ENCODE measurements at places on chromosomes 12 and 14.
A peak's percentile ranks its signal among the peaks of the same experiment; 100 is the strongest.

DNA sequence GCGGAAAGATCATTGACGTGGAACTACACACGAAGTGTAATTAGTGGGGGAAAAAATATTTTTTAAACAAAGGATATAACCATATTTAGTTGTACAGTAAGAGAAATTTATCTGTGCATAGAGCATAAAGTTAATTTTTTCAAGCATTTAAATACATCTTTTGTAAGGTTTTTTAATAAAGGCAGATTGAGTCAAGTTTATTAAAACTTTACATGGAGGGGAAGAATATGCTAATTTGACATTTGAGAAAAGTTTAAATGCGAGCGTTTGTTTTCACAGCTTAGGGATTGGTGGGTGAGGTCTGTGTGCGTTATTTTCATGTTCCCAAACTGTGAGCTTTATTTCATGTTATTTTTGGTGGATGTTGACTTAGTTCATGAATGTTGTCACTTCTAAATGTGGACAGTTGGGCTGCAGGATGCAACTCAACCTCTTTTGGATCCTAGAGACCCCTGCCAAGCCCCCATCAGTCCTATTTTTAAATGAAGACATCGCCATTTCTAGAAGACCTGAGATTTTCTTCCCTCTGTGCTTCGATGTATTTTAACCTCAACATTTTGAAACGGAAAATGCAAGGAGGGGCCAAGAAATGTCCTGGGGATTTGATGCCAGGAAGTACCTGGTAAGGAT lies 32.3 kb downstream of the BRI3BP start:
- DNase-seq: no peak

DNA sequence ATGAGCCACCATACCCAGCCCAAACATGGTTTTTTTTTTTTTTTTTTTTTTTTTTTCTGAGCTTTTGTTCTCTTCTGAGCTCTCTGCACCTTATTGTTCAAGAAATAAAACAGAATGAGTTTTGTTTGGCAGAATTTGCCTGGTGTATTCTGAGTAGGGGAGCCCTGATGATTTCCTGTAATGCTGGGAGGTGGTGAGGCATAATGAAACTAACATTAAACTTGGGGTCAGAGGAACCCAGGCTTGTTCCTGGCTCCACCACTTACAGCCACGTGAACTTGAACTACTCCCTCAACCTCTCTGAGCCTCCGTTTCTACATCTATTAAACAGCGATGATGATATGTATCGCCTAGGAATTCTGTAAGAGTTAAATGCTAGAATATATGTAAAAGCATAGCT lies 276.3 kb upstream of the CRY1 start:
- no peak for DNase-seq

- DNase-seq: no peak
These were observed at the start of gene KRT78 for GRCh38 chr12:52848661-52849255. Gene KRT78, minus strand, starts transcription at chr12:52848994. Its CDS starts 64 bp downstream, at chr12:52848930.

DNA sequence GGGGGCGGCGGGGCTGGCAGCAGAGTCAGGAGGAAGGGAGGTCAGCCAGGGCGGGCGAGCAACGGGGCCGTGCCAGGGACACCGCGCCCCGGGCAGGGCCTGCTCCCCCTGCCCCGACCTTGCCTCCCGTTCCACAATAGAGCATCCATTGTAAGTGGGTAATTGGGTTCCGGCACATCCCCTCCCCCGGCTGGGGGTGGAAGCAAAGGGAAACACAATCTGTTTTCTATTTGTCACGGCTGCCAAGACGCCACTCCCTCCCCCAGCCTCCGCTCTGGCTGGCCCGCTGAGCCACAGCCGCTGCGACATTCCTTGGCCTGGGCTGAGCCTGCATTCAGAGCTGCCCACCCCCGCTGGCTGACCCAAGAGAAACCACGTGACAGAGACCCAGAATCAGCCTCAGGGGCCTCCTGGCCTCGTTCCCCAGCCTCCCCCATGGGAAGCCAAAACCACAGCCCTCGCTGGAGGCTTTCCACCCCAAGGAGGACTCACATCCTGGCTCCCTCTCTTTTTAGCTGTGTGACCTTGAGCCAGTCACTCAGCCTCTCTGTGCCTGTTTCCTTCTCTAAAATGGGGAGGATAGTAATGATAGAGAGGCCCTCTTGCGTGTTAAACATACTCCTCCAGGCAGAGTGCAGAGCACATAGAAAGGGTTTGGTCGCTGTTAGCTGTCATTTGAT lies 117.6 kb downstream of the SCARB1 start:
- DNase-seq: peak; percentile 94

GRCh38 chr12:48815126-48816110 lies 2.9 kb upstream of the CACNB3 start:
- peak; percentile 65 for DNase-seq

DNA sequence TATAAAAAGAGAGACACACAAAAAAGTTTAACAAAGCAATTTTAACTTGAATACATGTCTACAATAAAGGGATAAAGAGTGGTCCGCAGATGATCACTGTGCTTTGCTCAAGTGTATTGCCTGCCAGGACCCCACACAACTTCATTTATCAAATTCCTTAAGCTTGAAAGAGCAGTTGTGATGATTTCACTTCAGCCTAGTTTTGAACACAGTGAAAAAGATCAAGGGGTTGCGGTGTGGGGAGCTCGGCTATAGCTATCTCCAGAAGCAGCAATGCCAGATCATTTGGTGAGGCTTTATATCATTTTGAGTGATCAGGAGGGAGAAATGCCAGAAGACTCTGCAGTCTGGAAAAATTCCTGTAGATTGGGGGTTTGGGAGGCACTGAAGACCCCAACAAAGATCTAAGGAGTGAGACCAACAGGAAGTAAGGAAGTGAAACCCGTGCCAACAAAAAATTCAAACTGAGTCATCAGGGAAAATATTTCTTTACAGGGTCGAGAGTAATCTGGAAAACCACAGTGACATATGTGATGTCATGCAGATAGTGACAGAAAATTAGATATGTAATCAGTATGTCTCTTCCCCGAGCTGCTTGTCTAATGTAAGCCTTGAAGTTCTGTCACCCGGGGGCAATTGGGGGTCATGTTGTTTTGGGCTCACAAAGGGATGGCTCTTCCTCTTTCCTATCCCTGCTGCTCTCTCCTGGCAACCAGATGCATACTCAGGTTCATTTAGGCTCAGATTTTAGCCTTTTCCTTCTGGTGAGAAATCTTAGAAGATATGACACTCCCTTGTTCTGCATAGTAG lies 221.8 kb downstream of the MSRB3 start:
- DNase-seq: no peak

DNA sequence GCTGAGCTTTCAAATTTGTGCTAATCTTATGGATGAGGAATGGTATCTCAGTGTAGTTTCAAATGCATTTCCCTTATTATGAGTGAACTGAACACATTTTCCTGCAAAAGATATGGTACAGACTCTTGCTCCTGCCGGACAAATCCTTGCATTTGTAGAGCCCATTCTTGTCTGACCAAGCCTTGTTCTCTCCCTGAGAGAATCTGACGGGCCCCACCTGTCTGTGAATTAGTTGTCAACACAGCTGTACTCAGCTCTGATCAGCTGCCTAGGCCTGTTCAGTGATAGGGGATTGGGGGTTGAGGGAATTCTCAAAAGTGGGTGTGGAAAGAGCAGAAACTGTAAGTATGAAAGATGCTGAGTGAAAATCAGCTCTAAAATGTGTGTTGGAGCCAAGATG lies 42.8 kb upstream of the SCN8A start:
- DNase-seq: no peak

DNA sequence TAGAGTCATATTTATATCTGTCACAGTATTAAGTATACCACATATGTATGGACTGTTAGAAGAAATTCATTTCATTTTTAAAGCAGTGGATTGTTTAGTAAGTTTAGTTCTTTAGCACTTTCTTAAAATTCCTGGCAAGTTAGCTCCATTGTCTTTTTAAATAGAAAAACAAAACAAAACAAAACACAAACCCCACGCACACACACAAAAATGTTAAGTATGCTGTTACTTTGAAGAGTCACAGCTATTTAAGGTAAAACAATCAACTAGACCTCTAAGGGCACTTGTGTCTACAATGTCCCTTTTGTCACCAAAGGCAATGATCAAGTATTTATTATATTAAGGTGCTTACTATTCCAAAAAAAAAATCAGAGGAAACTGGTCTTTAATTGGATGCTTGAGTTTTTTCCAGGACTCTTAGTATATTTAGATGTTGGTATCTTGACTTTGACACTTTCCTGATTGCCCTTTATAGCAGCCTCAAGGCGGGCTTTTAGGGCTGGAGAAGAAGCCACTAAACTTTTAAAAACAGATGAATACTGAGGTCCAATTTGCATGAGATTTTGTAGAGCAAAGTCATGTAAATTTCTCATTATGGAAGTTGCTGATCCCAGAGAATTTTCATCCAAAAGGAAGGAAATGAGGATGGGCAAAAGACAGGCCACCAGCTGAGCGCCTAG lies 85.5 kb upstream of the HECTD1 start:
- DNase-seq: no peak

DNA sequence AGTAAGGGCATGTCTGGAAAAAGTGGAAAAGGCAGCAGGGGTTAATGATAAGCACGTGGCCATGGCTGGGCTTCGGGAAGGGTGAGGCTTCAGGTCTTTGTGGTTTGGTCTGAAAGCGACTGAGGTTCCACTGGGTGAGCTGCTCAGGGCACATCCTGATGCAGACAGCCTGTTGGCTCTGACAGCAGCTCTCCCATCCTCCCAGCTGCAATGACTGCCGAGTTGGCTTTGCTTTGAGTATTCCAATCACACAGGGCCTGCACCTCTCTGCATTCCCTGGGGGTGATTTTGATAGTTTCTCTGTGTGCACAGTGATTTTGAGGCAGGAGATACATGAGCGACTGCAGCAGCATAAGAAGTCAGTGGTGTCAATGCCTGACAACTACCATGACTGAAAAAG lies 390.7 kb downstream of the APAF1 start:
- no peak for DNase-seq

- no peak for DNase-seq
These were observed 22.1 kb downstream of the PRKCH start for GRCh38 chr14:61343471-61343870.

DNA sequence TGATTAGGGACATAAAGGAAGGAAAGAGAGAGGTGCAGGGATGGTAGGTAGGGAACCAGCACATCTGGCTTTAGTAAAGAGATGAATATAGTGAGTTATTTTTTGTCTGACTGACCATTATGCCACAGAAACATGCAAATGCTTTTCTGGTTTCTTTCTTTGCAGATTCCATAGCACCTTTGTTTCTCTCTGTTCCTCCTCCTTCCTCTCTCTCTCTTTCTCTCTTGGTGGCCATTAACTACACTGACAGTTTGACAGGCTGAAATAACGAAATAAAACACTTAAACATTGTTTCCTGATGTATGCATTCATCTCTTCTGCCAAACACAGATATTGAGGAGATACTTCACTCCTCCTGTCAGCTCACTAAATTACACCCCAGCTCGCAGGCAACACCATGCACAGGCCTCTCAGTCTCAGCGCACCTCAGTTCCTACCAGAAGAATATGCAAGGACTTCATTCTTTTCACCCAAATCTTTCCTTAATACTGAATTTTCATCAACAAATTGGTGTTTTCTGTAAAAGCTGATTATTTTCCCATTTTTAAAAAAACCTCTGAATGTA lies 406.9 kb upstream of the SOX5 start:
- no peak for DNase-seq

DNA sequence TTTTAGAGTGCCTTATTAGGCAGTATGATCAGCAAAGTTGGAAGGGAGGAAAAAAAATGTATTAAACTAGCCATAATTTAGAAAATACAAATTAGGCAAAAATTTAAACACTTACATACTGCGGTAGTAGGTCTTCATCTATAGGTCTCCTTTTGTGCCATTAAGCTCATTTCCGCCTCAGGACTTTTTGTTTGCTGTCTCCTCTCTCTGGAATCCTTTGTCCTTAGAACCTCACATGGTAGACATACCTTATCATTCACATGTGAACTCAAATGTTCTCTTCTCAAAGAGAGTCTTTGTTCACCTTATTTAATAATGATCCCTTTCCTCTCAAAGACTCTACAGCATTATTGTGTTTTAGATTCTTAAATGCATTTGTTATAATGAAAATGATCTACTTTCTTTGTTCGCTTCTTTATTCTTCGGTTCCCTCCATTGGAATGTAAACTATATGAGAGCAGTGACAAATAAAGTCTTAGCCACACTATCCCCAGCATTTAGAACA lies 14.7 kb downstream of the FANCM start:
- no peak for DNase-seq

DNA sequence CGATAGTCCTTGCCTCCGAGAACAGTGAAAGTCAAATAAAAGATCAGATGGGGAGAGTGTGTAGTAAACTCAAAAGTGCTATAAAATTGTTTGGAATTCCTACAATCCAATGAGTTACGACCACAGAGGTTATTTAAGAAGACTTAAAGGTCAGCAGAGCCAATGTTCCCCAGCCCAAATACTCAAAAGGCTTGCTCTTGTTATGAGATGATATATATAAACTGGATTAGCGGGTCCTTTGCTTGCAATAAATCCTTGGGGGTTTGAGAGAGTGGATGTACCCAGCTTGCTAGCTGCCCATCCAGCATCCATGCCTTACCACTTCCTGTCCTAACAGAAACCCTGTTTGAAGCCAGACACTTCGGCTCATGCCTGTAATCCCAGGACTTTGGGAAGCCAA lies 29.0 kb upstream of the MED13L start:
- DNase-seq: no peak

- no peak for DNase-seq
These were observed 32.6 kb upstream of the DAAM1 start for GRCh38 chr14:59155886-59156285.

DNA sequence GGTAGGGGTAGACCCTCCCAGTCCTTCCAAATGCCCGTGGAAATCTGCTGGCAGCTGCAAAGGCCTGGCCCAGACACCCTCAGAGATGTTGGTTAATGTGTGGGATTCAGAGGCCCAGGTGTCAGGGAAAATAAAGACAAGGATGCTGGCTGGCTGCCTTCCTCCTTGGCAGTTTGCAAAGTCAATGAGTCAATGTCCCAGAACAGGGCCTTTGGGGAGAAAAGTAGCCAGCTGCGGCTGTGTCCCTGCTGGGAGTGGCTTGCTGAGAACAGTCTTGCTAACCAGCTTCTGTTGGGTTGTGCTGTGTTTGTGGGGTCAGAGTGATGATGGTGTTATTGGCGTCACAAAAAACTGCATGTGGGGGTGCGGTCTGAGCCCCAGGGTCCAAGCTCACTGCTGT lies 29.2 kb downstream of the GLRX5 start:
- DNase-seq: no peak

GRCh38 chr12:33205981-33206380 lies 233.6 kb downstream of the SYT10 start:
- DNase-seq: no peak

DNA sequence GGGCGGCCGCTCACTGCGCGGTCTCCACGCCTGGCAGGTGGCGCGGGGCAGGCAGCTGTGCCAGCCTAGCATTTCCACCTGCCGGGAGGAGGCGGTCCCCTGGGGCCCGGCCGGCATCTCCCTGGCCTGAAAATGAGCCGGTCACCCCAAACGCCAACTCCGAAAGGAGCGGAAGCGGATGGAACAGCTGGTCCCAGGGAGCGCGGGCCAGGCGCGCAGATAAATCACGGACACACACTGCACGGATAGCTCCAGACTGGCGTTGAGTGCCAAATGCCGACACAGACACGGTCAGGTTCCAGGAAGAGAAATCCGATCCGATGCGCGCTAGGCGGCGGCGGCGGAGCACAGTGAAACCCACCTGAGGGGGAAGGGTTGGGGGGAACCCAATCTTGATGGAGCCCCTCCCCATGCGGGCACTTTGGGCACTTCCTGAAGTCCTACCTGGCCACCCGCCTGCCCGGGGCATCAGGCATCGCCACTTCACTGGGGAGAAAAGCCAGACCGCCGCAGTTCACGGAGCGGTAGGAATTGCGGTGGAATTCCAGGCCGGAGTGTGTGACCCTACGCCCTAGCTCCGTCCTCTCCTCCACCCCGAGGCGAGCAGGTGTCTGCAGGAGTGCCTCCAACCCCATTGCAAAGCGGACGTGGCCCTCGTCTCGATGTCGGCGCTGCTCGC lies 624 bp upstream of the PLEKHD1 start:
- no peak for DNase-seq

- no peak for DNase-seq
These were observed 220.1 kb downstream of the MED13L start for GRCh38 chr12:116057356-116057755.
